ENCODE measurements at places on chromosomes 16 and 17.
A peak's percentile ranks its signal among the peaks of the same experiment; 100 is the strongest.

DNA sequence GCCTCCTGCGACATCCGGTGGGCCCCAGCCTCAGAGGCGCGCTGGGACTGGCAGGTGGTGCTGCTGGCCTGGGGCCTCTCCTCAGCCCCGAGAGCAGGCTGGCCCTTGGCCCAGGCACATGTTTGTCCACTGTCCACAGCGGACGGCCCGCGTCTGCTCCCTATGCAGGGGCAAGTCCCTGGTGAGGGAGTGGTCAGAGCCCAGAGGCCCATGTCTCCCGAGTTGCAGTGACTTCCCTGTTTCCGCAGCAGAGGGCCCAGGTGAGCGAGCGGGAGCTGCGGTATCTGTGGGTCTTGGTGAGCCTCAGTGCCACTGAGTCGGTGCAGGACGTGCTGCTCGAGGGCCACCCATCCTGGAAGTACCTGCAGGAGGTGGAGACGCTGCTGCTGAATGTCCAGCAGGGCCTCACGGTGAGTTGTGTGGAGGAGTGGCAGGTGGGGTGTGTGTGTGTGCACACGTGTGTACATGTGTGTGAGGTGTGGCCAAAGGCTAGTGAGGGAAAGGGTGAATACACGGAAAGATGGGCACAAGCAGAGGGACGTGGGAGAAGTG, 10.4 kb downstream of the IL34 start:
- DNase-seq, result no peak

DNA sequence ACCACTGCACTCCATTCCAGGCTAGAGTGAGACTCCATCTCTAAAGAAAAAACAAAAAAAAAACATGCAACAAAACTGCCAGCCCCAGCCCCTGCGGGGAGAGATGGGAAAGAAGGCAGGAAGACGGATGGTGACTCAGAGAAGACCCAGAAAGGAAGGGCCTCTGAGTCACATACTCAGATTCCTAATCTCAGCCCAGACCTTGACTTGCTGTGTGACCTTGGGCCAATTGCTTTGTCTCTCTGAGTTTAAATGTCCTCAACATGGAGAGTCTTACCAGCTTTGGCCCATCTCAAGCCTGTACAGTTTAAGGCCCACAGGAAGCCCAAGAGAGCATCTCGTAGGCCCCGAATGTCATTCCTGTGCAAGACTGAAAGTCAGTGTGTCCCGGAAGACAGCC, 86.5 kb upstream of the LHX1 start:
- no peak for DNase-seq

GRCh38 chr17:79960788-79961522, 74.7 kb downstream of the TBC1D16 start:
- no peak for DNase-seq

DNA sequence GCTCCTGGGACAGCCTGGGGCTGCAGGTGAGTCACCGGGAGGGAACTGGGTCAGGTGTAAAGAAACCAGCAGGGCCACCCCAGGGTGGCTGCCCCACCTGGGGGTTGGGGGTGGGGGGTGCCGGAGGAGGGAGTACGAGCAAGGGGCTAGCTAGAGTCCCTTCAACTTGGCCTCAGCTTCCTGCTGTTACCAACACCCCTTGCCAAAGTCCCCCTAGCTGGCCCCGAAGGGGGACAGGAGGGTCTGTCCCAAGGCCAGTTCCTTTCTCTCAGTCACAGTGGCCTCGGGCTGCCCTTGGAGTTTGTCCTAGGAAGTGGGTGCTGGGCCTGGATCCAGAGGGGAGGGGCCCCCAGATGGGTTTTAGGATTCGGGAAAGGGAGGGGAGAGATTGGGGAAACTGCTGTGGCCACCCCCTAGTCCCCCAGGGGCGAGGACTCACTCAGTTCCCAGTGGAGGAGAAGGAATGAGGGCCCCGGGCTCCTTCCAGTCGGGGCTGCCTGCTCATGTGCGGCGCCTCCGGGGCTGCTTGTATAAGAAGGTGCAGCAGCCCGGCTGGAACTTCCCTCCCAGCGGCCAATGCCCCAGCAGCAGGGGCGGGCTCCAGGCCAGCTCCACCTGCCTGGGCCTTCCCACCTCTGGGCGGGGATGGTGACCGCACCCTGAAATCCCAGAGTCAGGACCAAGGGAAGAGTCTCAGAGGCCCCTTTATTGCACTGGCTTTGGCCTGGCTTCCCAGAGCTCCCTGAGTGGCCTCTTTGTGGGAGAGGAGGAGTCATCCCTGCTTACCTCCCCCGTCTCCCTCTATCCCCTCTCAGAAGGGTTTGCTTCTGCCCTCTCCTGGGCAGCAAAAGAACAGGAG, 7.3 kb downstream of the ARHGAP27 start:
- DNase-seq, result peak; percentile 48

DNA sequence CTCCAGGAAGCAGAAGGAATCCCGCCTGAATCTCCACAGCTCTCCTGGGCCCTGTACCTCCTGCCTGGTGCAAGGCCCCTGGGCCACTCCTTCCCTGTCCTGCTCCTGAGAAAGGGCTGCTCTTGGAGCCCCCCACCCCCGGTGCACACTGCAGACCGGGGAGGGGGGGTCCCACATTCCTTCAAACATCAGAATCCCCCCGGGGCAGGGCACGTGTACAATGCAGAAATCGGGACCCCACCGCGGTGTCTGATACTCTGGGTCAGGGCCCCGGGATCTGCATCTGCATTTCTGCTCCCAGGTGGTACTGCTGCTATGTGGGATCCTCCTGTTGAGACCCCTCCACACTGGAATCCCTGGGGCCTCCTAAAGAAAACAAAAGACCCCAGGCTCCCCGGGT, 99.5 kb upstream of the GSE1 start:
- DNase-seq, result no peak

DNA sequence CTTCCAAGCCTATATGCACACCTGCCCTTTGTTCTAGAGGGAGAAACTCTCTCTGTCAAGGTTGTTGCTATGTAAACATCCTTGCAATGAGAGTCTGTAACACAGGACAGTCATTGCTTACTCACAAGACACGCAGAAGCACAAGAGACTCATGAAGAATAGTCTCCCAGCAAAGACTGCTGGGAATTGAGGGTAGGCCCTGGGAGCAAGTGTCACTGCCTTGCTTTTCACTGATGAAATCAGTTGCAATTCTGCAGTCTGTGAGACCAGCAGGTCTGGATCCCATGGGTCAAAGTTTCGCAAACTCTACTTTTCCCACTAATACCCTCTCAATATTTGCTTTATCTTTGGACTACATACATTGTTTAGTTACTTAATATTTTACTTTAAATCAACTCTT, 177.4 kb downstream of the FTO start:
- DNase-seq, result no peak

GRCh38 chr16:67767953-67768352, 38.4 kb downstream of the RANBP10 start:
- DNase-seq, result no peak

DNA sequence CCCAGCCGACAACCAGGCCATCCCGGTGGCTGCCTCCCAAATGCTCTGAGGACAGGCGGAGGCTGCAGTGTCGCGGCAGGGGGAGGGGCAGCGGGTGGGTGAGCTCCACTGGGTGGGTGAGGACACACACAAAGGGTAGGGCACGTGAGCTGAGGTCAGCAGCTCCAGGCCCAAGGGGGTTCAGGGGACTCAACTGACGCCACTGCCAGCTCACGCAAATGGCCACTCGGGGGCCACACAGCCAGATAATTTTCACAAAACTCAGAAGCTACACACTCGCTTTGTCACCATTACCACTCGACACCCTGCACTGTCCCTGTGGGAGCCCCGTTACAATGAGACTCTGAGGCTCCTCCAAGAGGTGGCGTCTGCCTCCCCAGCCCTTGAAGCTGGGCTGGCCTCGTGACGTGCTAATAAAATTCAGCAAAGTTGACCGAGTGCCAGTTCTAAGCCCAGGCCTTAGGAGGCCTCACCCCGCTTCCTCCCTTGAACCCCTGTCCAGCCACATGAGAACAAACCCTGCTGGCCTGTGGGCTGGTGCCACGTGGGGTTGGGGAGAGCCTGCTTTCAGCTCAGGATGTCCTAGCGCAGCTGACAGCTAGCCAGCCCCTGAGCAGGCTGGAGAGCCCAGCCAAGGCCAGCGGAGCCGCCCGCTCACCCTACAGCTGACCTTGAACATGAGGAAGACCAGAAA, 56.9 kb downstream of the RMI2 start:
- DNase-seq, result no peak

GRCh38 chr17:57662644-57663308, 82.3 kb downstream of the CCDC182 start:
- DNase-seq, result peak; percentile 97

GRCh38 chr17:50641357-50641756, 6.7 kb downstream of the ABCC3 start:
- DNase-seq, result no peak

DNA sequence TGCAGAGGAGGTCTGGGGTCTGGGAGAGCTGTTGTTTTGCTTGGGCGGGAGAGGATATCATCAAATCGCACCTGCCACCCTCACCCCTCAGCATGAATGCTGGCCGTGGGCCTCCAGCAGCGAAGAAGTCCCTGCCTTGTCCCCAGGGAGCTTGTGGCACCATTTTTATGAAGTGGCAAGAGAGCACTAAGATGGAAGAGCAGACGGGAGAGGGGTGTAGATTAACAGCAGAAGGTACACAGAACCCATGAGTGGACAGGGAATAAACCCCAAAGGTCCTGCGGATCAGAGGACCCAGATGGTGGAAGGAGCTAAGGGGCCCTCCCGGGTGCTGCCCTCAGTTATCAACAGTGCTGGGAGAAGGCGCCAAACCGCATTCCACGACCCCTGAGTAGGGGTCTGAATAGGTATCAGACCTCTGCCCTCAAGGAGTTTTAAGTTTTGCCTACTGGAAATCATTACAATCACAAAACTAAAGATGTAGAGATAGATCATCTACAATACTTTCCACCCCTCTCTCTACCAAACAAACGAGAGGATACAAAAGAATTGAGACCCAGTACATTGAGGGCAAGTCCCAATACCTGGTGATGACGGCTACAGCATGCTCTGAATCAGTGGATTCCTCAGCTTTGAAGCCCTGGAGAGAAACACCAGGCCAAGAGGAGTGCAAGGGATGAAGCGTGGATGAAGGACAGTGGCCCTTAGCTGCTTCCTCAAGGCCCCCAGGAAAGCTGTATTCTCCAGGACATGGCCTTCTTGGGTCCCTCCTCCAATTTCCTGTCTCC, 60.2 kb downstream of the CCDC182 start:
- no peak for DNase-seq

GRCh38 chr16:85590506-85590832, 22.7 kb upstream of the GSE1 start:
- DNase-seq, result no peak

DNA sequence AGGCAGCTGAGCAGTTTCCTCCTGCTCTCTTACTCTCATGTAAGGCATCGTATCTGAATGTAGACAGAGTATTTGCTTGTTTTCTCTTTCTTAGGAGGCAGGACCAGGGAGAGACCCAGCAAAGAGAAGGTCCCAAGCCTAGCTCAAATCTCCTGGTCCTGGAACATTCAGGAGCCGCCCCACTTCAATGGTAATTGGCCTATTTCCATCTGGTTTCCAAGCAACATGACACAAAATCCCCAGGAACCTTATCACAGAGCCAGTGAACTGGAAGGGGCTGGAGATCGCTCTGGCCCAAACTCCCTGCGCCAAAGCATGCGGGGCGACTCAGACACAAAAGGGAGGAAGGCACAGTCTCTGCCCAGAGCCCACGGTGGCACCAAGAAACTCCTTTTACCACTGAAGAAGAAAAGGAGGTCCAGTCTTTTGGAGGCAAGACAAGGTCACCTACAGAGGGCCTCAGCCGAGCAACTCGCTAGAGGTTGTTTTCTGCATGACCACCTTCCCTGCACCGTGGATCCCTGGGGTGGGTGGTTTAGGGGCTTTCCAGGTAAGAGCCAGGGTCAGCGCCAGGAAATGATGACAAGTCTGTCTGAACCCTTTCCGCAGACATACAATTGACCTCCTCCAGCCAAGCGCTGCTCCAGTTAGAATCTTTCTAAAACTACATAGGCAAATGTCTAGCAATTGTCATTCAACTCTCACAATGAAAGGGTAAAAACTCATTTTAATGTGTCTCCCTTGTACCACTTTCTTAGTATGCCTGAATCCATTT, 394.7 kb downstream of the SOX9 start:
- no peak for DNase-seq
